ENCODE measurements at places on chromosomes 11 and 22.

GRCh38 chr22:36942556-36942955 is 29.1 kb downstream of the CSF2RB start:
- DNase-seq, result no peak

- DNase-seq, result no peak
Observed at GRCh38 chr11:126432525-126432924, 77.0 kb downstream of the ST3GAL4 start.

DNA sequence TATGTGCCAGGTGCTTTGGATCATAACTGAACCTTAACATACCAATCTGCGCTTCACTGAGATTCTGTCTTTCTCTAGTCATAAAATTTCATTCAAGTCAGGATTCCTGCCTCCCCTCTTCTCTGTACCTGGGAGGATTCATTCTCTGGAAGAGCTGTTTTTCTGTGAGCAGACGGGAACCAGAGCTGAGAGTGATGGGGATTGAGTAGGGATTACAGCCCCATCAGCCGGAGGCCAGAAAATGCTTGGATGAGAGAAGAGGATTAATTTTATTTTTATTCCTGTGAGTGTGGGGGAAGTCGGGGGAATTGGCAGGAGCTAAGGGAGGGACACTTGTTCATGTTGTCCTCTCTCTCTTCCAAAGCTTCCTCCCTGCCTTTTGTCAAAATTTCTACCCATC is 4.7 kb downstream of the STX3 start:
- DNase-seq, result no peak

- DNase-seq, result no peak
Observed at GRCh38 chr11:17287058-17287457, 10.5 kb downstream of the NUCB2 start.

- DNase-seq, result peak; percentile 34
Observed at GRCh38 chr11:447923-448731, 2.0 kb upstream of the PTDSS2 start.

DNA sequence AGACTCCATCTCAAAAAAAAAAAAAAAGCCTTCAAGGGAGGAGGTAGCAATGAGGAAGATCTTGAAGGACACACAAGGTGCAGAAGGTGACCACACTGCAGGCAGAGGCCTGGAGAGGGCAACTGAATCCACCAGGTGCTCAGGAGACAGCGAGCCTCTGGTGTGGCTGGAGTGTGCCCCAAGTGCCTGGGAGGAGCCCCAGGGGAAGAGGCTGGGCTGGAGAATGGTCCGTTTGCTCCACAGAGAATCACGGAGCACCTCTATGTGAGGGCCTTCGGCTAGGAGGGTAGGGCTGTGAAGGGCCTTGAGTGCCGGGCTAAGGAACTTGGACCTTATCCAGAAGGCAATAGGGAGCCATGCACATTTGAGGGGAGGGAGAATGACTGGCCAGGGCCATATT is 50.3 kb downstream of the ARRB1 start:
- no peak for DNase-seq

DNA sequence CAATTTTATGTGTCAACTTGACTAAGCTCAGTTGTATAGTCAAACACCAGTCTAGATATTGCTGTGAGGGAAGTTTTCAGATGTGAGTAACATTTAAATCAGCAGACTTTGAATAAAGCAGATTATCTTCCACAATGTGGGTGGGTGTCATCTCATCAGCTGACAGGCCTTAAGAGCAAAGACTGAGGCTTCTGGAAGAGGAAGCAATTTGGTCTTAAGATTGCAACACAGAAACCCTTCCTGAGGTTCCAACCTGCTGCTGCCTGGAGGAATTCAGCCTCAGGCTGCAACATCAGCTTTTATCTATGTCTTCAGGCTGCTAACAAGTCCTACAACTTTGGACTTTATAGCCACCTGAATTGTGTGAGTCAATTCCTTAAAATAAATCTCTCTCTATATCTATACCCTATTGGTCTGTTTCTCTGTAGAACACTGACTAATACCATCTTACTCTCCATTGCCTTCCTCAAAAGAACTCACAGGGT is 277.2 kb upstream of the PLET1 start:
- DNase-seq, result no peak
